ENCODE measurements at places on chromosomes 7 and 10.

DNA sequence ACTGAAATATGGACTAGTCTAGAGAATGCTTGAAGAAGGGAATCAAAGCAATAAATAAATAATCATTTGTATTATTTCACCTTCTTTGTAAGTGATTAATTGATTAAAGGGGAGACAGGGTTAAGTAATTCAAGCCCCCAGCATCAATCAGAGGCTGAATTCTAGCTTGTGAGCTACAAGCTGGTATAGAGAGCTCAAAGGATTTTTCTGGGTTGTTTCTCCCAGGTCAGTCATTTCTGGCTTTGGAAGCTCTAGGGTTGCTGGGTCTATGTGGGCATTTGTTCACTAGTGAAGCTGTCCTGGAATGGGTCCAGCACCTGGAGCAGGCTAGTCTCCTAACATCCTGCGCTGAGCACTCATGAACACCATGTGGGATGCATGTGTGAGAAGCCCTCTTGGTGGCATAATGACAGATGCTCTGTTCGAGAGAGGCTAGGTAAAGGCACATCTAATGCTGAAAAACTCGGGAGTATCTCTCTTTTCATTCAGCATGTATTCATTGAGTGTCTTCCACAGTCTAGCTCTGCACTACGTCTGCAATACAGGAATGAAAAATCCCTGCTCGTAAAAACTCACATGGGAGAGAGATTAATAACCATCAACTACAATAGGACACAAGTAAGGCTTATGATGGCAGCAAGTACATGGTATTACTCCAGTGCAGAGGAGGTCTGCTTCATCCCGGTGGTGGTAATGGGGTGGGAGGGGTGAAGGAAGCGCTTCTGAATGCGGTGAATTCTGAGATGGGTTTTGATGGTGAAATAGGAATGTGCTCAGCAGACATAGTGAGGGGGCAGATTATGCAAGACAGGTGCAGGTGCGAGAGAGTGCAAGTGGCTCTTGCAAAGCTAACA lies 68.0 kb upstream of the NRP1 start:
- DNase-seq = no peak

DNA sequence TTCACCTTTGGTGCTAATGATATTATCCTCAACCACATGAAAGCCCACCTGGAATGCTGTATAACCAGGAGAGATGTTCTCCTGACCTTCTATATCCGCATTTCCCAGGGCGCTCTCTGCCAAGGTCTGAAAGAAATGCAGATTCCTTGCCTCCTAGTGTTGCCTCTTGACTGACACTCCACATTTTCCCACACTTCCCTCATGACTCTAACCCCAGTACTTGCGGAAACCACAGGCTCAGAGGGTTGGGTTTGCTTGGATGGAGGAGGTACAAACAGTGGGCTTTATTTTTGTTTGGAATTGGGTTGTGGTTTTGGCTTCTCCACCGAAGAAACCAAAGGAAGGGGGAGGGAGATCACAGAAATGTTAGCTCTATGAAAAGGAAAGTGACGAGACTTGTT lies 222.9 kb upstream of the CELF2 start:
- no peak for DNase-seq

DNA sequence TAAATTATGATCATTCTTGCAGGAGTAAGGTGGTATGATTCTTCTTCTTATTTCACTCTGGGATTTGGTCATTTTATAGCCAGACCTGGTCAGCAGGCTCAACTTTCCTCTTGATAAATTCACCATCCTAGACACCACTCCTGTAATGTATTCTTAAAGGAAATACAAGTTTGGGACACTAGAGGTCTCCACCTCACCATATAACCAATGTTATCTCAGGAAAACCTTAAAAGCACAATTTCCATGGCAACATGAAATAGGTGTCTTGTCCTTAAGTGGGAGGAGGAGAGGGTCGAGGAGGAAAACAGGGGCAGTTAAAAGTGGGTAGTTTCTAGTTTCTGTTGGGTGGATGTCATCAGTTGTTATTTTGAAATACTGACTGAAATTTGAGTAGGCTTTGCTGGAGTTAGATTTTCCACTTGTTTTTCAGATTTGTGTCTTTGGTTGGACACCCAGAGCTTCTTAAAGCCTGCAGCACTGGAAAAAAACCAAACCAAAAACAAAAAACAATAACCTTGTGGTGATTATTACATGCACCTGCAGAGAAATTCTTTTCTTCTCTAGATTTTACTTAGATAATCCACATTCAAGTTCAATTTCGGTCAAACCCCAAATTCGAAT lies 163.1 kb downstream of the PRKCQ start:
- DNase-seq = no peak

- DNase-seq = no peak
These were observed 31.5 kb downstream of the BTAF1 start for GRCh38 chr10:91955114-91955513.

DNA sequence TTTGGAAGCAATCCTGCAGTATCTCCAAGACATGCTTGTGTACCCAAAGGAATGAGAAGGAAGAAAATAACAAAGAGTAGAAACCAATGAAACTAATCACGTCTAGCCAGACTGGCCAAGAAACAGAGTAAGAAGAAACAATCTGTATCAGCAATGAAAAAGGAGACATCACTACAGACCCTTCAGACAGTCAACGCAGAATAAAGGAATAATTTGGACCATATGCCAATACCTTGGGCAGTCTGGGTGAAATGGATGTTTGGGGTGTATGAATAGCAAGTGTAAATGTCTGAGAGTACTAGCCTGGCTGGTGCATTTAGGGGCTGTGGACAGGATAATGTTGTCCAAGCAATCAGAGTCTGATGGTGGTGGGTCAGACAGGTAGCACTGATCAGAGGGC lies 61.1 kb downstream of the SLC29A4 start:
- no peak for DNase-seq

GRCh38 chr10:46551701-46552525 lies 4.5 kb downstream of the GPRIN2 start:
- no peak for DNase-seq

- no peak for DNase-seq
These were observed 26.7 kb upstream of the TARP start for GRCh38 chr7:38300175-38300574.

GRCh38 chr7:609365-609764 lies 89.7 kb upstream of the PDGFA start:
- DNase-seq = no peak

- no peak for DNase-seq
These were observed 20.2 kb downstream of the CREB3L2 start for GRCh38 chr7:137981668-137982067.

- DNase-seq = no peak
These were observed 82.8 kb downstream of the CDK6 start for GRCh38 chr7:92753614-92754013.

DNA sequence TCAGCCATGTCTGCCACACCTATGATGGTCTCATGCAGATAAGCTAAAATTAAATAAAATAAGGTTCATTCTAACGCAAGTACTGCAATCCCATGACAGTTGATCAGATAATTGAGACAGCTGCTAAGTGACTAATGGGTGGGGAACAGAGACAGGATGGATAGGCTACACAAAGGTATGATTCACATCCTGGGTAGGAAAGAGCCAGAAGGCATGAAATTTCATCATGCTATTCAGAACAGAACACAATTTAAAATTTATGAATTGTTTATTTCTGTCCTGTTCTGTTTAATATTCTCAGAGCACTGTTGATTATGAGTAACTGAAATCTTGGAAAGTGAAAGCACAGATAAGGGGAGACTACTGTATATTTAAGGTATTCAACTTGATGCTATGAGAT lies 381.8 kb upstream of the SORCS1 start:
- DNase-seq = no peak

- DNase-seq = no peak
These were observed 17.3 kb upstream of the ADARB2 start for GRCh38 chr10:1754506-1755153.

DNA sequence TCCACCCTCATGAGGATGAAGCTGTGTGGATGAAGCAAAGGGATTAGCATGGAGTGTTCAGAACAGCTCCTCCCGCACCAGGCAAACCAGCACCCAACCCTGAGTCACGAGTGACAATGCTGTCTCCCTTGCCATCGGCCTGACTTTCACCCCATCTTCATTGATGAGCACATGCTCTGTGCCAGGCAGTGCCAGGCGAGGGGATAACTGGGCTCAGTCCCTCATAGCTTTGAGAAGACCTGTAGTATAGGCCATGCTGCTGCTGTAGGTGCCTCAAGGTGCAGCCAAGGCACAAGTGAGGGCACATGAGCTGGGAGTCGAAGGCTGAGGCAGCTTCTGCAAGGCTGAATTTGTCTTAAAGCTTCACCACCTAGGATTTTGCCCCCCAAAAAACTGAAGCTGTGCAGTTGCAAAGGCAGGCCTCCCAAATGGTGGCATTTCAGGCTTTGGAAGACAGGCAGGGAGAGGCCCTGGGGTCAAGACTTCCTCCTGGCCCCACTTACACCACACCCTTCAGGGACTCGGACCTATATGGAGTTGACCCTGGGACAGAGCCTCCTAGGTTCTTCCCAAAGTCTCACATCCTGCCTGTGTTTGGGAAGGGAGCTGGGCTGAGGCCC lies 54.2 kb upstream of the GDF10 start:
- no peak for DNase-seq

DNA sequence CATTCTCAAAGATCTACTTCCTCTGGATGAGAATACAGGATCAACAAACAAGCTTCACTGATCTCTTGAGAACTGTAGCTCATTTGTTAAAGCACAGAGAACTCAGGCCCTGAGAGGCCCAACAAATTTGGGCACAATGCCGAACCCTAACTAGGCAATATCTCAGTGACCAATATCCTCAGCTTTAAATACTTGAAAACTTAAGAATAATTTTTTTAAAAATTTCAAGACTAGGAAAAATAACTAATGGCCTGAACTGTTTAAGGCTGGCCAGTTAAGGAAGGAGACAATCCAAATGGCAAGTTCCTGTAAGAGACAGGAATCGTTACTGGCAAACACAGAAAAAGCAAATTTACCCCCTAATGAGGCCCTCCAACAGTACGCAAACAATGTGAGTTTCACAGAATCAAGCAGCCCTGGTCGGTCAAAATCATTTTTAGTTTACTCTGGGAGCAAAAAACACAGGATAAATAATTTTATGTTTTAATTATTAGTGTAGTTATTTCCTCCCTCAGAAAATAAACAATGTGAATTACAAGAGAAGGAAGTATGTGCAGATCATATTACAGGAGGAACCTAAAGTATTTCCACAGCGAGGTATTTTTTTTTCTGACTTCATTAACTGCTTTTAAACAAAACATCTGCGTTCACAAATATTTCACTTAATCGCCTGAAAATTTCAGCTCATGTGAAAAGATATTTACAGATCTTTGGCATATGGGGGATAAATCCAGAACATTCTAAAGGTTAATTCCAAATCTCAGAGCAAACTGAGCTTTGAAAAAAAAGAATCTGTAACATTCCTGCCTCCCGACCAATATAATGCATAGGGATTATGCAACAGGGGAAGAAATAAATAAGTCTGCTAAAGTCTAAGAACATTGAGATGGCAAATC lies 39.5 kb downstream of the NT5C2 start:
- no peak for DNase-seq

DNA sequence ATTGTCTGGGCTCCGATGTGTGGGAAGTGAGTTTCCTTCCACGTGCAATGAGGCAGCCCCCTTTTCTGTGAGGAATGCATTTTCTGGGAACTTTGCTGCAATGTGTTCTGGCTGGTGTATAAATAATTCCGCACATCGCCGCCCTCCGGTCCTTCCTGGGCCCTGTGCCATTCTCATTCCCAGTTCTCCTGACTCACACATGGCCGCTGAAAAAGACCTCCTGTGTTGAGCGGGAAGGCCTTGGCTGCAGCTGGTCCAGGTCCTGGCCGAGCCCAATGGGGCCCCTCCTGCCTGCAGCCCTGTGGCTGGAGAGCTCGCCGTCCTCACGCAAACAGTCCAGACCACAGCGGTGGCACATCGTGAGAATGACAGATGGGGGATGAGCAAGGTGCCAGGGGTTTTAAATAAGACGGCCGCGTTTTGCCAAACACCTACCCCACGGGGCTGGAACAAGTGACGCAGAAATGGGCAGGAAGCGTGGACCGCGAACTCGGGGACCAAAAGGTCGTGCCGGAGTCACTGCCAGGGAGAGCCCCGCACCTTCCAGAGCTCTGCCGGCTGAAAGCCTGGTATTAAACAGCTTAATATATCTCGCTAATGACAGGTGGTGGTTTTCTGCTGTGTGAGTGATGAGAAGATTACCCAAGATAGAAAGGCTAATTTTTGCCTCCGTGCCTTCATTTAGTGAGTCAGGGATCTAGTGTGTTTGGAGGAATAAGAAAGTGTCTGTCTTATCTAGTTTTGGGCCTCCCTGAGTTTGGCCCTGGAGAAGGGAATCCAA lies 37.0 kb downstream of the FAM20C start:
- DNase-seq = no peak
